ENCODE measurements at places on chromosomes 4 and X. TPM values are rescaled to one million over a fixed set of nuclear protein-coding genes. Genes with fewer than 3 reads are reported as not detected.

SSX2 gene
- total RNA-seq, result not detected

FGF16 gene
- 1.8 TPM for total RNA-seq

TEX13C gene
- not detected for total RNA-seq

ETDB gene
- total RNA-seq, result not detected

RTL3 gene
- not detected for total RNA-seq

ARSH gene
- total RNA-seq, result not detected

AREG gene
- 0.54 TPM for total RNA-seq

SLC34A2 gene
- not detected for total RNA-seq

DACH2 gene
- total RNA-seq, result not detected

CPLX1 gene
- total RNA-seq, result not detected

PWWP3B gene
- 8.1 TPM for total RNA-seq
